ENCODE measurements at places on chromosomes 12 and 14. TPM values are rescaled to one million over a fixed set of nuclear protein-coding genes. Genes with fewer than 3 reads are reported as not detected.

The ASIC1 gene
- total RNA-seq, result 0.72 TPM

The TMEM132C gene
- not detected for total RNA-seq

The EML1 gene
- 38.0 TPM for total RNA-seq

The PMCH gene
- not detected for total RNA-seq

The C12orf54 gene
- total RNA-seq, result not detected

The NEDD8 gene
- 56.3 TPM for total RNA-seq

The SYCP3 gene
- 0.88 TPM for total RNA-seq

The CDC42BPB gene
- total RNA-seq, result 118 TPM

The GUCY2C gene
- total RNA-seq, result not detected

The TCTN2 gene
- 23.6 TPM for total RNA-seq

The SLC16A7 gene
- total RNA-seq, result 54.8 TPM

The CLEC9A gene
- total RNA-seq, result not detected

The CATSPERB gene
- not detected for total RNA-seq

The GATC gene
- total RNA-seq, result 20.0 TPM

The TECPR2 gene
- total RNA-seq, result 13.3 TPM

The NOP9 gene
- total RNA-seq, result 21.0 TPM

The RTN1 gene
- under 0.01 TPM for total RNA-seq

The KHNYN gene
- 58.6 TPM for total RNA-seq

The TRHDE gene
- total RNA-seq, result 0.59 TPM

The ESPL1 gene
- total RNA-seq, result 0.72 TPM

The EIF2S1 gene
- total RNA-seq, result 127 TPM

The ACIN1 gene
- 90.5 TPM for total RNA-seq

The RNF212B gene
- not detected for total RNA-seq

The RTL1 gene
- total RNA-seq, result not detected

The TMEM19 gene
- total RNA-seq, result 31.1 TPM

The SLC25A47 gene
- not detected for total RNA-seq

The KRT6C gene
- not detected for total RNA-seq

The SAMD4A gene
- 26.1 TPM for total RNA-seq

The TEAD4 gene
- 15.2 TPM for total RNA-seq

The CELA1 gene
- not detected for total RNA-seq

The PIWIL1 gene
- total RNA-seq, result not detected

The APOF gene
- total RNA-seq, result not detected

The RERG gene
- not detected for total RNA-seq

The PPFIBP1 gene
- 179 TPM for total RNA-seq

The MIPOL1 gene
- 9.0 TPM for total RNA-seq

The PLXNC1 gene
- 3.8 TPM for total RNA-seq

The TPI1 gene
- 385 TPM for total RNA-seq

The STAT6 gene
- 149 TPM for total RNA-seq

The TRPV4 gene
- 3.2 TPM for total RNA-seq

The A2M gene
- total RNA-seq, result 2.9 TPM

The RIMKLB gene
- 35.5 TPM for total RNA-seq

The FBXO21 gene
- 81.1 TPM for total RNA-seq

All from osteoblast (primary cell).